GM12892 (cell line): ENCODE measurements at places on chromosomes 16 and 17.

DNA sequence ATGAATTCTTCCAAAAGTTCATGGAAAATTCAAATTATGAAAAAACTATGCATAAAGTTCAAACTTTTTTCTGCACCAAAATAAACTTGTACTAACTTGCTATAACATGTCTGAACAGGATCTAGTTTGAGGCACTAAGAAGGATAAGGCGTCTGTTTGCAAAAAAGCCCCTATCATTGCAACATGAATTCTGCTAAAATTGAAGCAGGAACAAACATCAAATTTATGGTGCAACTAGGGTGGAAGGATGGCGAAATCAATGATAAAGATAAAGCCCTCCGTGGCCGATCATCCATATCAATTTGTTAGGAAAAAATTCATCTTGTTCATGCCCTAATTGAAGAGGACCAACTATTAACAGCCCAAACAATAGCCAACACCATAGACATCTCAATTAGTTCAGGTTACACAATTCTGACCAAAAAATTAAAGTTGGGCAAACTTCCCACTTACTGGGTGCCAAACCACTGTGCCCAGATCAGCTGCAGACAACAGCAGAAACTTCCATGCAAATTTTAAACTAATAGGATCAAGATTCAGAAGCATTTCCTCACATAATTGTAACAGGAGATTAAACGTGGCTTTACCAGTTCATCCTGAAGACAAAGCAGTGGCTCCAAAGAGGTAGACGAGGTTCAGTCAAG, 12.9 kb downstream of the IL21R start:
- DNase-seq = no peak

GRCh38 chr16:20084624-20085226, 11.0 kb upstream of the GPR139 start:
- no peak for DNase-seq

- DNase-seq = no peak
Measured at GRCh38 chr17:79647456-79647915, 36.6 kb upstream of the RBFOX3 start.

DNA sequence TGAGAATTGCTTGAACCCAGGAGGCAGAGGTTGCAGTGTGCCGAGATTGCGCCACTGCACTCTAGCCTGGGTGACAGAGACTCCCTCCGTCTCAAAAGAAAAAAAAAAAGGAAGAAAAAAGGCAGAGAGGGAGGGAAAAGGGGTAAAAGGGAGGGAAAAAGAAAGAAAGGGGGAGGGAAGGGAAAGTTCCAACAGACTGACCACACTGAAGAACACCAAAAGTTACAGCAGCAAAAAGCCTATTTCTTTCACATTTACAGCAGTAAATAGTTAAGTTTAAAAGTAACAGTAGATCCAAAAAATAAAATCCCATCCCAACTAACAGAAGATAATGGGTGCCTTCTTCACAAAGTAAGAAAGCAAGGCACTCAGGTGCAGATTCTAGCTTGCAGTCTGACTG, 36.9 kb upstream of the C17orf78 start:
- no peak for DNase-seq

DNA sequence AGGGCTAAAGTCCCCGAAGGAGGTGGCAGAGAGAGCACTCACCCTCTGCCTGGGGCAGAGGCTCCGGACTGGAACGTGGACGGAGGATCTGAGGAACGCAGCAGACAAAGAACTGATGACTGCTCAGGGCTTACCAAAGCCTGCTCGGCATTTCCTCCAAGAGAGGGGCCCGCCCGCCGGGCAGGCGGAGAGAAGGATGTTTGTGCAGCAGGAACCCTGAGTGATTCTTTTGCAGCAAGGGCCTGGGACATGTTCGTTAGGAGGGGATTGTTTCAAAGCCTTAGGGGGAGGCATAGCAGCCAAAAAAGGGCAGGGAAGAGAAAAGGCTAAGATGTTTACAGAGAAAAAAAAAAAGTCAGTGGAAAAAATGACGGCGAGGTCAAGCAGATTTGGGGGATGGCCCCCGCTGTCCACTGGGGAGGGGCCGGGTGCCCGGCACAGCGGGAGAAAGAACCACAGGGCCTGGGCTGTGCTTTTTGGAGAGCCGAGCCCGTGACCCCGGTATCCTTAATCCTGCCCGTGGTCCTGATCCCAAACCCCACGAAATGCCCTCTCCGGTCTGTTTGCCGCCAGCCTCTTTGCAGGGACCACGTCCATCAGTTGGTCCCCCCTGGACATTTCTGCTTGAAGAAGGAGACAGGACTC, 129.3 kb downstream of the NTN1 start:
- no peak for DNase-seq
